NCI-H1694 treated with DMSO at 0.1 percent for 48 hours (cell line): ENCODE measurements at places on chromosomes 1 and 21.

GRCh38 chr1:178954325-178954690 lies 71.4 kb upstream of the FAM20B start:
- DNase-seq = no peak

GRCh38 chr21:16040601-16041000 lies 310.8 kb downstream of the USP25 start:
- no peak for DNase-seq

- peak; percentile 66 for DNase-seq
Measured at GRCh38 chr1:93447481-93448291, at the start of gene FNBP1L. Gene FNBP1L, plus strand, starts transcription at chr1:93448118. Its CDS starts 164 bp downstream, at chr1:93448282.

DNA sequence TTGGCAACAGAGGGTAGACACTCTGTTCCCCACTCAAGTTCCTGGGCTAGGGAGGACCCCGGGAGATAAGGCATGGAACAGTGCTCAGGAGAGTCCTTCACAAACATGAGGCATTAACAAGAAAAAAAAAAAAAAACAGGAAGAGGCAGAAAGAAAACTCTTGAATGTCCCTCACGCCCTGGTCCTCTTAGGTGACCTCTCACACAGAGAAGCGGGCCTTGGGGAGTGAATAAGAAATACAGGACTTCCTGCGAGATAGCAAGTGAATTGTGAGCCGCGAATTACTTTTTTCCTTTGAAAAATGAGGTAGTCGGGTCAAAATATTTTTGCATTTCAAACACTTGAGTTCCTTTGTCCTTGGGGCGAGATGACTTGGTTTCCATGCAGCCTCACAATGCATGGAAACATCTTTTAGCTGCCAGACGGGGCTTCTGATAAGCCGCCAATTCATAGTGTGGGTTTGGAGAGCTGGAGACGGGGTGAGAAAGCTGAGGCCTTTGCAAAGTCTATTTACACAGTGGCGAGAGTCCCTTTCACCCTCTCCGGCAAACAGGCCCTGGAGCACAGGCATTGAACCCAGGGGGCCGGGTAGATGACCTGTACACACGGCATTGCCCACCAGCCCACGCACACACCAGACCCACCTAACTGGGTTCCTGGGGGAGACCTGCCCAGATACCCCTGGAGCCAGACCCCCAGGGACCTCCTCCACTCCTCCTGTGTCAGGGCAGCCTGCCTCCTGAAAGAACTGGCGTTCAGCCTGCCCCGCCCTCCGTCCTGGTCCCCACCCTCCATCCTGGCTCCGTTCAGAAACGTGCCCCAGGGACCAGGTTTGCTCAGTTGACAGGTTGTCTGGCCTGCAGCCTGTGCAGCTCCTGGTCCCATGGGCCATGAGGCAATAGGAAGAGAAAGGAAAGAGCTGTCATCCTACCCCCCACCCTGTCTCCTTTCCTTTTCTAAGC lies 192.3 kb downstream of the PRDM16 start:
- peak; percentile 91 for DNase-seq

DNA sequence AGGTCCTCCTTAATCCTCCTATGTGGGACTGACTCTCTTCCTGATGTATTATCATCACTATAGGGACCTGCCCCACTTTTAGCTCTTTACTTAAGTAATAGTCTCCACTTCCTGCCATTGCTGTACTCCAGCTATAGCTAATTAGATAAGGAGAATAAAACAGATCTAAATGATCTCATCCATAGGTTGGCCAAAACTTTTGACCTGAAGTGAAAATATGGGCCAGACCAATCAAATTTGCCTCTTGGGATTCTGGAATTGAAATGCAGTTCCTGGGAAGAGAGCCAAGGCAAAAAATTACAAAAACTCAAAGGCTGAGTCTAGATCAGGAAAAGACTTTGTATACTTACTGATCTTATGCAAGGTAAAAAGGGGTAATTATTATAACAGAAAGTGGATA lies 36.1 kb upstream of the PDE4B start:
- no peak for DNase-seq

- no peak for DNase-seq
Measured at GRCh38 chr1:14996133-14997050, 157.2 kb upstream of the TMEM51 start.

- no peak for DNase-seq
Measured at GRCh38 chr1:56916630-56917029, 49.2 kb downstream of the C8B start.

DNA sequence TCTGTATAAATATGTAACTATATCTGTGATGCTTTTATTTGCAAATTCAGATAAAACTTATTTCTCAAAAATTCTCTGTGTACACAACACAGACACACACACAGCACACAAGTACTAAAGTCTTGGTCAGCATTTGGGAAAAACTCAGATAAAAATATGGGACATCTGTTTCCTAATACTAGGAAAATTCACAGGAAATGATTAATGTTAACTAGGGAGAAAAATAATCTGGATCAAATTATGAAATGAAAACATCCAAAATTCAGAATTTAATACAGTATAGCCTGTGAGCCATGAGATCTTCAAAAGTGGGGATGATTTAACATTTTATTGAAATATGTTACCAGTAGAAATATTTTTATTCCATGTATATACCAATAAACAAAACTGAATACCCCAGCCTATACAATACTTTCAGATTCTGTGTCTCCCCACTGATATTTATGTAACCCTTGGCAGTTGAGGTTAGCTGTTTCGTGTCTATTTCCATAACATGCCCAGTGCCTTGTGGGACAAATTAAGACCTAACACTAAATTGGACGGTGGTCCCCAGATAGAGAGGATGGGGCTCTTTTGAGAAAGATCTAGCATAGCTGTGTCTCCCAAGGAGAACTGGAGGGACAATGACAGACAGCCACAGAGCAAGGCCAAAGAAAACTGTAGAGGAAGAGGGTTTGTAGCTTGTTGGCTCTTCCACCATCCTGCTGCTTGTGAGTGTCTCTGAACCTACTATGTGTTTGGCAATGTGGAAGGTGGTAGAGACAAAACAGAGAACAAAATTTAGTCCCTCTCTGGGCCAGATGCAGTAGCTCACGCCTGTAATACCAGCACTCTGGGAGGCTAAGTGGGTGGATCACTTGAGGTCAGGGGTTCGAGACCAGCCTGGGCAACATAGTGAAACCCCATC lies 47.2 kb downstream of the GNG12 start:
- DNase-seq = no peak

GRCh38 chr1:110595353-110595710 lies 10.8 kb downstream of the KCNA2 start:
- no peak for DNase-seq

DNA sequence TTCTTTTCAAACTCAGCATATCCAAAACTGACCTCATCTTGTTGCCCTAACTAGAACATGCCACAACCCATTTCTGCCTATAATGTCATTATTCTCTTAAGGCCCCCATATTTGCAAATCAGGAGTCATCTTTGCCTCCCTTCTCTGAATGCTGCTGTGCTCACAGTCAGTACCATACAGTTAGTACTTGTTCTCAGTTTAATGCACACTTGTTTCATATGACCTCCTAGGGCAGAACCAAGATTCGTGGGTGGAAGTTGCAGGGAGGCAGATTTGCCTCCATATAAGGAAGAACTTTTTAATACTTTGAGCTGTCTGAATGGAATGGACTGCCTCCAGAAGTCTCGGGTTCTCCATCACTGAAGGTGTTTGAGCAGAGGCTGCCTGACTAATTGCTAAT lies 9.2 kb downstream of the CAP1 start:
- no peak for DNase-seq

GRCh38 chr1:77084457-77084856 lies 134.8 kb downstream of the PIGK start:
- no peak for DNase-seq

DNA sequence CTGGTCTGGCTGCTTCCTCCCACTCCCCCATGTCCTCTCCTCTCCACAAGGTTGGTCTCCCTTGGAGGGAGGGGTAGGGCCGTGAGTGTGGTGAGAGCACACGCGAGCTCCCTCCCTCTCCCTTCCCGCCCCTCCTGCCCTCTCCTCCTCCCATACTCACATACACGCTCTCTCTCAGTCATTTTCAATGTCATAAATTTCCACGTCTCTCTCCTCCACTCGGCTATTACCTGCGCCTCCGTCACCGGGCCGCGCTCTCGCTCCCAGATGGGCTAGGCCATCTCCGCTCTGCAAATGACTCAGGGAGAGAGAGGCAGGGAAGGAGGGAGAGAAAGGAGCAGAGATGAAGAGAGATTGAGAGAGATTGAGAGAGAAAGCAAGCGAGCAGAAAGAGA lies 36.7 kb upstream of the DMBX1 start:
- no peak for DNase-seq

DNA sequence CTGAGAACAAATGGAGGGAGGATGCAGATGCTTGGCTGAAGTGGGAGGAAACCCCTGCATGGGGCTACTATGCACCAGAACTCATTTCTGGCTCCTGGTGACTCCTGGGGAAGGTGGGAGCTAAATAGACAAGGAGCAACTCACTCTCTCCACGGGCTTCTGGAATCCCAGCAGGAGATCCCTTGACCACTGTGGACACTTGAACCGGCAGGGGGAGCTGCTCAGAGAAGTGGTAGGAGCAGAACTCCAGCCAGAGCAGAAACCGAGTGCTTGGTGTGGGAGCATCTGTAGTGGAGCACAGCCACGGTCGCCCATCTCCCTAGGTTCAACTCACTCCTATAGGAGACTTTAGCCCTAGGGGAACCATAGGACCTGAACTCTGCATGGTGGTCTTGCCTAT lies 205.6 kb upstream of the GJB5 start:
- no peak for DNase-seq

- peak; percentile 68 for DNase-seq
Measured at GRCh38 chr21:32520875-32521735, 64.2 kb downstream of the TCP10L start.

DNA sequence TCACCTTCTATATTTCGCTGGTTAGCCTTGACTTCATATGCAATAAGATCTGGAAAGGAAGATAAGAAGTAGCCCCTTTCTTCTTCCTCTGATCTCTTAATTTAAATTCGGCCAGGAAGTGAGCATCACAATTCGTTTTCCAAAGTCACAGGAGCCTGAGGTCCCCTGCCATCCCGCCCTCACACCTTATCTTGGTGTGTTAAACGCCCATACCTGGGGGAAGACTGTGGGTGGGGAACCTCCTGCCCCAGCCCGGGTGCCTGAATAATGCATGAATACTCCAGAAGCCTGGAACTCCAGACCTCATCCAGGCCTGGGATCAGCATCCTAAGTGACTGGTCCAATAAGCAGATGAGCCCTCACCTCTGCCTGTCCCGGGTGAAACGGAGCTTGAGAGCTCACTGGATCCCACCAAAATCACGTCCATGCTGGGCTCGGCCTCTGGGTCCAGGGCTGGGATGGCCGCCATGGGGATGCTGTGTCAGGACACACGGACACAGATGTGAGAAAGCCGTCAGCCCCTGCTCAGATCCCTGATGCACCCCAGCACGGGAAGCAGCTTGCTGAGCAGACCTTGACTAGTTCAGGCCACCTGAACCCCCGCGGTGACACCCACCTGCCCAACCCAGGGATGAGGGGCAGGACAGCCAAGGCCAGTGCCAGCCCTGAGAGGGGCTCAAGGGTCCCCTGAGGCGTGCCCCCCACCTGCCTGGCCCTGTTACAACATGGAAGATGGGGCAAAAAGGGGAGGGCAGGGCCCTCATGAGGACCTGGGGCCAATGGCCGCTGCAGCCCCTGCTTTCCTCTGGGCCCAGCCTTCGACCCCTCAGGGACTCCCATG lies 686 bp downstream of the DNMT3L start:
- DNase-seq = no peak

DNA sequence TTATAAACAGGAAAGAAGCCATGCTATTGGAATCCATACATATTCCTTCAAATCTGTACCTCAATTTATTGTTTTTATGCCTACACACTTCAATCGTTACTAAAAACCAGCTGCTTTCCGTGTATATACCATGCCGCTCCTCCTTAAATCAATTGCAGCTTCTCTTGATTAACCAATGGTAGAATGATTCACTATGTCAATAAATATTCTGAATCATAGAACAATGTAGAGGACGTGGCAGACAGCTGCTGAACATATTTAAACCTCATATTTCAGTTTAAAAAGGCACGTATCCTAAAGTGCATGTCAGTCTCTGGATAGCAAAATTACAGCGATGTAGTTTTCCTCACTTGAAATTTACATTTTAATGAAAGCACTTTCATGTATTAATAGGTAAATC lies 100.4 kb downstream of the MRPL39 start:
- no peak for DNase-seq
